Neural cell (in vitro differentiated cells): ENCODE measurements at places on chromosomes 1 and 21. TPM values are rescaled to one million over a fixed set of nuclear protein-coding genes. Genes with fewer than 3 reads are reported as not detected.

Gene CCDC18
- polyA plus RNA-seq: 4.9 and 5.7 TPM in 2 replicates

Gene AADACL3
- polyA plus RNA-seq: not detected in 2 replicates

Gene OR2W3
- polyA plus RNA-seq: 1.1 TPM in 1 of 2 replicates, not detected in the other

Gene CFAP107
- not detected in 2 replicates for polyA plus RNA-seq

Gene RRP15
- 4.6 and 5.4 TPM in 2 replicates for polyA plus RNA-seq

Gene RAB42
- not detected in 2 replicates for polyA plus RNA-seq

Gene ATPAF1
- polyA plus RNA-seq: 80.7 and 88.4 TPM in 2 replicates

Gene NTMT2
- polyA plus RNA-seq: 0.27 and 0.44 TPM in 2 replicates

Gene ZNF683
- not detected in 2 replicates for polyA plus RNA-seq

Gene CACHD1
- 11.1 and 12.7 TPM in 2 replicates for polyA plus RNA-seq

Gene PTGFR
- polyA plus RNA-seq: 0.54 TPM in 2 replicates

Gene MROH9
- polyA plus RNA-seq: not detected in 2 replicates

Gene SPATC1L
- polyA plus RNA-seq: 14.8 and 20.6 TPM in 2 replicates

Gene FCGR3A
- not detected in 2 replicates for polyA plus RNA-seq

Gene CBR3
- polyA plus RNA-seq: not detected in 2 replicates

Gene FCRL1
- polyA plus RNA-seq: not detected in 2 replicates

Gene FCRL5
- not detected in 2 replicates for polyA plus RNA-seq

Gene PADI2
- polyA plus RNA-seq: 1.6 and 2.2 TPM in 2 replicates

Gene KCNA2
- 3.4 and 4.0 TPM in 2 replicates for polyA plus RNA-seq

Gene WNT3A
- polyA plus RNA-seq: 0.14 TPM in 1 of 2 replicates, not detected in the other

Gene OPN3
- polyA plus RNA-seq: 0.54 and 2.7 TPM in 2 replicates

Gene CLCA1
- polyA plus RNA-seq: not detected in 2 replicates

Gene MPL
- not detected in 2 replicates for polyA plus RNA-seq

Gene SLC1A7
- not detected in 2 replicates for polyA plus RNA-seq

Gene ADAM30
- not detected in 2 replicates for polyA plus RNA-seq

Gene HMGCL
- polyA plus RNA-seq: 27.6 and 29.1 TPM in 2 replicates

Gene FBLIM1
- polyA plus RNA-seq: 24.9 and 25.4 TPM in 2 replicates

Gene IGSF5
- polyA plus RNA-seq: 0.72 and 1.1 TPM in 2 replicates

Gene LINGO4
- not detected in 2 replicates for polyA plus RNA-seq

Gene LENEP
- 3.9 TPM in 1 of 2 replicates, not detected in the other for polyA plus RNA-seq

Gene CCDC30
- polyA plus RNA-seq: 11.1 and 13.2 TPM in 2 replicates

Gene SLC45A1
- 7.1 and 13.7 TPM in 2 replicates for polyA plus RNA-seq

Gene C1orf116
- not detected in 2 replicates for polyA plus RNA-seq

Gene LRRC38
- polyA plus RNA-seq: not detected in 2 replicates

Gene HES2
- polyA plus RNA-seq: not detected in 2 replicates

Gene SGIP1
- polyA plus RNA-seq: 50.4 and 50.5 TPM in 2 replicates

Gene NECTIN4
- polyA plus RNA-seq: not detected in 2 replicates

Gene REG4
- not detected in 2 replicates for polyA plus RNA-seq

Gene DYRK3
- 7.5 and 8.3 TPM in 2 replicates for polyA plus RNA-seq

Gene DVL1
- 100 and 102 TPM in 2 replicates for polyA plus RNA-seq

Gene SPOCD1
- polyA plus RNA-seq: not detected in 2 replicates

Gene NBPF10
- 0.26 and 0.34 TPM in 2 replicates for polyA plus RNA-seq

Gene GDAP2
- polyA plus RNA-seq: 6.8 and 17.0 TPM in 2 replicates

Gene CRB1
- 2.3 and 4.8 TPM in 2 replicates for polyA plus RNA-seq

Gene TCEA3
- polyA plus RNA-seq: 0.70 TPM in 1 of 2 replicates, not detected in the other

Gene AHCTF1
- polyA plus RNA-seq: 27.1 and 28.5 TPM in 2 replicates

Gene SYT14
- 20.1 and 21.9 TPM in 2 replicates for polyA plus RNA-seq

Gene TMEM82
- not detected in 2 replicates for polyA plus RNA-seq

Gene PEX19
- 37.7 and 51.6 TPM in 2 replicates for polyA plus RNA-seq

Gene METTL25B
- polyA plus RNA-seq: 11.9 and 13.1 TPM in 2 replicates
